ENCODE measurements at places on chromosomes 1 and 21. TPM values are rescaled to one million over a fixed set of nuclear protein-coding genes. Genes with fewer than 3 reads are reported as not detected.

GRCh38 chr21:38314558-38314957 lies 57.8 kb downstream of the KCNJ15 start:
- no peak for DNase-seq

DNA sequence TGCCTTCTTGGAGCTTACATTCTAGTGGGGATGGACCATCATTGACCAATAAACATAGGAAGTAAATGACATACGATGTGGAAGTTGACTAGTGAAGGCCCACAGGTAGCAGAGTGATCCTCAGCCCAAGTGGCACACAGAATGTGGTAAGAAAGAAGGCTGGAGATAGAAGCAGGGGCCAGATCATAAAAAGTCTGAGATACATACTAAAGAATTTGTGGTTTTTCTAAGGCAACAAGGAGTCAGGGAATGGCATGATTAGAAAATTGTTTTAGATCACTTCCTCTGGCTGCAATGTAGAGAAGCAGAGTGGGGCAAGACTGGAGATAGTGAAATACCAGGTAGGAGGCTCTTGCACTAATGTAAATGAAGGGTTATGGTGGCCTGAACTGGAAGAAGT lies 154.0 kb downstream of the VPS13D start:
- no peak for DNase-seq

- no peak for DNase-seq
These were observed 229.2 kb downstream of the TTLL7 start for GRCh38 chr1:83769594-83770318.

GRCh38 chr1:174352117-174352516 lies 95.6 kb upstream of the GPR52 start:
- DNase-seq: no peak

TFF1 gene
- total RNA-seq: not detected

THEM5 gene
- not detected for total RNA-seq

OR2T29 gene
- total RNA-seq: not detected

EFNA4 gene
- total RNA-seq: 10.9 TPM

GRCh38 chr21:34582506-34583150 lies 32.3 kb downstream of the RCAN1 start:
- DNase-seq: no peak

DNA sequence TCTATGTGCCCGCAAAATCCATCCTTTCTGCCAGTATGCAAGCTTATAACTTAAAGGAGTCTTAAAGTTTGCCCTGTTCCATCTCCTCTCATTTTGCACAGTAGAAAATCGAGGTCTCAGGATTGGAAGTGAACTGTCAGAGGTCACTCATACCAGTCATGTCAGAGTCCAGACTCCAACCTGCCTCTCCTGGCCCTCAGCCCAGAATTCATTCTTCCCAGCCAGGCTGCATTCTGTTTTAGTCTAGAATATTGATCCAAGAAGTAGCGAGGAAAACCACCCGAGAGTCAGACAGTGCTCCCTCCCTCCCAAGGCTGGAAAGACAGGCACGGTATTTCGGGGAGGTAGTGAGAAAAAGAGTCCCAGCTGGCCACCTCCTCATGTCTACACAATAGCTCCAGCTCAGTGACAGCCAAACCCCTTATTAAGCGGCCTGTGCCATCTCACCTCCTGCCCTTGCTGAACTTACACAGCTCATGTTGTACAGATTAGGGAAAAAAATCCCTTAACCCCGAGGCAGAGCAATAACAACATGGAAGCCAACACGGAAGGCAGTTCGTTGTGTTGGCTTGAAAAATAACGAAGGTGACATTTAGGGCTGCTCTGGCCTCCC lies 89.4 kb downstream of the OMA1 start:
- DNase-seq: no peak

DNA sequence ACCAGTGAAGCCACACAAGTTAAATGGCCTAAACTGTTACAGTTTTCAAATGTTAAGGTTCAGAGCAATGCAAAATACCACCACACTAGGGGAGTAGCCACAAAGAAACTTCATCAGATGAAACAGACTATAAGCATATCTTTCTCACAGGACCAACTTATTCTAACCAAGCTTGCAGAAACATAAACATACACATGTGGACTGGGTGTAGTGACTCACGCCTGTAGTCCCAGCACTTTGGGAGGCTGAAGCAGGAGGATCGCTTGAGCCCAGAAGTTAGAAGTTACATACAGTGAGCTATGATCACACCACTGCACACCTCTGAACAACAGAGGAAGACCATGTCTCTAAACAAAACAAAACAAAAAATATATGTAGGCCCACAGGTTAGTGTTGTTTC lies 17.3 kb downstream of the WDR47 start:
- no peak for DNase-seq

SPATA1 gene
- total RNA-seq: 0.95 TPM

- no peak for DNase-seq
These were observed 59.2 kb downstream of the LHX9 start for GRCh38 chr1:197976368-197976767.

DNA sequence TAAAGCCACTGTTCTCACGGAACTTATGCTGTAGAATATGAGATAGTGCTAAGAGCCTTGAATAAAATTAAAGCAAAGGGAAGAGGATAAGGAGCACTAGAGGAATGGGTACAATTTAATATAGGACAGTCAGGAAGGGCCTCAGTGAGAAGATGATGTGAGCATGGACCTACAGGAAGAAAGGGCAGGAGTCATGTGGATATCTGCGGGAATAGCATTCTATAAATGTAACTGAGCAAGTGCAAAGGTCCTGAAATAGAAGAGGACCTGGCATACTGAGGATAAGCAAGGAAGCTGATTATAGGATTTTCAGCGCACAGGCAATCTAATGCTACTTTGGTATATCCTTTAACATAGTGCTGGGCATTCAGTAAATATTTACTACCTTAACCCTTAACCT lies 12.6 kb upstream of the BCAS2 start:
- no peak for DNase-seq

DNA sequence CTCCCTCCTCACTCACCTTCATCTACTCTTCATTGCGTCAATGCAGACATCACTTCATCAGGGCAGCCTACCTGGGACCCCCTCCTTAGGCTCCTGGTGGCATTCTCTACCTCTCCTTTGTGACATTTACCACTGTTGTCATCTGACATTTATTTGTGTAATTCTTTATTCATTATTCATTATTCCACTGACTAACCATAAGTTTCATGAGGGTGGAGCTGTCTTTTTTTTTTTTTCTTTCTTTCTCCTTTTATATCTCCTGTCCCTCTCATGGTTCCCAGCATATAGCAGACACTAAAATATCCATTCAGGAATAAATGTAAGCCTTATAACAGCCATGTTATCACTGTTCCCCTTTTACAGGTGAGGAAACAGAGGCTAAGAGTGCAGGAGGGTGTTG lies 126.8 kb downstream of the KAZN start:
- no peak for DNase-seq

- DNase-seq: no peak
These were observed 16.0 kb downstream of the CTNNBIP1 start for GRCh38 chr1:9894115-9894514.

DNA sequence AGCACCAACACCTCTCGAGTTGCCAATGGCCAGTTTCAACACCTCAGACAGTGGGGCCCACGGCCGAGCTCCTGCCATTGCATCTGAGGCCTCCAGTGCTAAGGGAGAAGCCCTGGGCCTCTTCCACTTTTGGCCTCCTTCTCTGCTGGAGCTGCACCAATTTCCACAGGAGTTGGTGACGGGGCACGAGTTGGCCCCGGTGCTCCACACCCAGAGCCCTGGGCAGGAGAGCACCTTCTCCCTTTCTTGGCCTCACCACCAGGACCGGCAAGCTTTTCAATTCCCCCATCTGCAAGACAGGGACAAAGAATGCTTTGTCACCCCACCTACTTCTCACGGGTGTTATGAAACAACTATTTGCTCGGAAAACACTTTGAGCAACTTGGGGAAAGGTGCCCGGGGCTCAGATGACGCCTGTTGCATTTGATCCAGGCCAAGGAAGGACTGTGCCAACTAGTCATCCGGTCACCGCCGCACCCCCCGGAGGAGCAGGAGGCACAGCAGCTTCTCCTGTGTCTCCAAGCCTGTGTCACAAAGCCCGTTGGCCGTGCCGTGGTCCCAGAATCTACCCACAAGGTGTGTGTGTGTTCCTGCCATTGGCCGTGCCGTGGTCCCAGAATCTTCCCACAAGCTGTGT lies 55.2 kb downstream of the TOMM20 start:
- no peak for DNase-seq

- DNase-seq: no peak
These were observed 25.8 kb upstream of the CCN1 start for GRCh38 chr1:85554630-85555327.

- no peak for DNase-seq
These were observed 65.5 kb downstream of the SYT14 start for GRCh38 chr1:210003501-210003900.

GRCh38 chr1:1543706-1544099 lies 3.3 kb upstream of the TMEM240 start:
- DNase-seq: no peak

DNA sequence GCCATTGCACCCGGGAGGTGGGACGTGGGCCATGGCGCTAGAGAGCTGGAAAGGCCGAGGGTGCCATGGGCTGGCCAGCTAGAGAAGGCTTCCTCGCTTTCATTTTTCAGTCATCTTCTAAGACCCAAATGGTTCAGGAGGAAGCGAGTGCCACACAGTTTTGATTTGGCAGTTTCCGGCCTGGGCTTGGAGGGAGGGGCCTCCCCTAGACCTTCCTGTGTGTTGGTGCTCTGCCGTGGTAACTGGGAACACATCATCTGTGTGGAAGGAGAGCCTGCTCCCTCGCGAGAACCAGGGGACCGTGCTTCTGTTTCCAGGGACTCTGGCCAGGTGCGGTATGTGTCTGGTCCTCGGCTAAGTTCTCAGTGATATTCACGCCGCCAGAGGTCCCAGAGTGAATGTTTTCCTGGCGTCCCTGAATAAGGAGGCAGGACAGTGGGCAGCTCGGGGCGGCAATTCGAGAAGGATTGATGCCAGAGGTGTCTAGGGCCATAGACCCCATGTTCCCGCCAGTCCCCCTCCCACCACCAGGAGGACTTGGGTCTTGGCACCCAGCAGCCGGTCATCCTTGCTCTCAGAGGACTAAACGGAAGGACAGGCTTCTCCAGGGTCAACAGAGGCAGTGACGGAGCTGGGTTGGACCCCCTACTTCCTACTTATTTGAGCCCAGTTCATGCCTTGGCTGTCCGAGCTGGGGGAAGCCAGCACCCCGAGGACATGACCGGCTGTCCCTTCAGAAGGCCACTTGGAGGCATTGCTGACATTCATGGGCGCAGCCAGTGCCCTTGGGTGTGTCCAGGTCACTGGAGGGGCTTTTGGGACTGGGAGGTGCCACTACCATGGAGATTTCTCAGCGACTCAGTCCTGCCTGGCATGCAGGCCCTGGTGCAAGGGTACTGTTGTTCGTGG lies 2.7 kb upstream of the NPHP4 start:
- DNase-seq: no peak

MARK1 gene
- total RNA-seq: 0.99 TPM

- DNase-seq: no peak
These were observed 1494.8 kb downstream of the KCNT2 start for GRCh38 chr1:195113471-195113870.

- no peak for DNase-seq
These were observed 428.8 kb downstream of the SMYD3 start for GRCh38 chr1:246078126-246078887.

DNA sequence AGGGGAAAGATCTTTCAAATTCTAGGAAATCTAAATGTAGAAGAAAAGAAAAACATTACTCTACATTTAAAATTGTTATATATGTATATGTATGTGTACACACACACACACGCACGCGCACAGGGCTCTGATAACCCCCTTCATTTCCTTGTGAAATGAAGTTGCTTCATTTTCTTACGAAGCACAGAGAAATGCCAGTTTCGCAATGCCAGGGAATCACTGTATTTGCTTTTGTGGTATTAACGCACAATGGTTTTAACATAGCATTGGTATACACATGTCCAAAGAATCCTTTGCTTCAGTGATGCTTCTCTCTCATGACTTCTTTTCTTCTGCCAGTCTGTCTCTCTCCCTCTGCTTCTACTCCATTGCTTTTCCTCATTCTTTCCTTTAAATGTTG lies 8.4 kb upstream of the DDAH1 start:
- DNase-seq: no peak

FAM177B gene
- total RNA-seq: not detected

F5 gene
- total RNA-seq: 0.13 TPM

DNA sequence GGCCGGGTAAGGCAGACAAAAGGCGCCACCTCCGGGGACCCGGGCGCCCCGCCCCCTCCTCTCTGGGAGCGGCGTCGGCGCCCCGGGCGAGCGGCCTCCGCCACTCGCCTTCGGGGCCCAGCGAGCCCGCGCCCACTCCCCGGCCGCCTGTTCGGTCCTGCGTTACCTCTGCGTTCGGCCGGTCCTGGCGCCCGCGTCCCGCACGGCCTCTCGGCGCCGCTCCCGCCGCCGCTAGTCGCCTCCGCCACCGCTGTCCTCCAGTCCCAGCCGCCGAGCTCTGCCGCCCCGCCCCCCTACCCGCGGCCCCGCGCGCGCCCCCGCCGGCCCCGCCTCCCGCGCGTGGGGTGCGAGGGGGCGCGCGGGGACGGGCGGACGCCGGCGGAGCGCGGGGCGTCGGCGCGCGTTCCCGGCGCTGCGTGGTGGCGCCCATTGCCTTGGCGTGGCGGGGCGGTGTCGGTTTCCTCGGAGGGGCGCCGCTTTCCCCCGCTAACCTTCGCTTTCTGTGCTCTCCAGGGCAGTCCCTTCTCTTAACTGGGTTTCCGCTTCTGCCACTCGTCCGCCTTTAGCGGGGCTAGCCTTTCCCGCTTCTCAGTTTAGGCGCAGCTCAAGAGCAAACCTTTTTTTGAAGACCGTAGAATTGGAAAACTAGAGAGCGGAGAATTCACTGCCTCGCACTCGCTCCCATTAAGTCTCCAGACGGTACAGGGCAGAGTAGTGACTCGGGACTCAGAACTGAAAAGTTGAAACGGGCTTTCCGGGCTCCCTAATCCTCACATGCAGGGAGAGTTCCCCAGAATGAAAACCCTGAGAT lies at the start of gene HP1BP3:
TSS of gene HP1BP3 (minus strand) at position 279 of the 811 bp plus-strand sequence. CDS start 6,867 bp downstream, outside the sequence.
- DNase-seq: peak; percentile 13

DYRK1A gene
- total RNA-seq: 51.6 TPM

GJB4 gene
- total RNA-seq: not detected

All from pulmonary artery endothelial cell (primary cell).